ENCODE measurements at places on chromosomes 2 and 18.

GRCh38 chr2:111196435-111196834 lies 75.7 kb downstream of the BCL2L11 start:
- DNase-seq = no peak

DNA sequence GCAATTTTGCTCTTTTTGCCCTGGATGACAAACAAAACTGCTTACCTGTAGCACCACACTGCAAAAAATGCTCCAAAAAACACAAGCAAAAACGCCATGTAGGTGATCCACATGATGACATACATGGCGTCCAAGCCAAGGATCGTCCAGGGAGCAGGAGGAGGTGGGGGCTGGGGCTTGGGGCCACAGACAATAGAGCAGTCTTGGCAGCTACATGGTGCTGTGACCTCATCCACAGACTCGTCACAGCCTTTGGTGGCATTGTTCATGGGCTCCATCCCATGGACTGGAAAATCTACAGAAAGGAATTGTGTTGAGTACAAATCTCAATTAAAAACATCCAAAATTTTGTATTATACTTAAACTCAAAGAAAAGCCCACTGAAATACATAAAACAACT lies 26.1 kb downstream of the NPC1 start:
- no peak for DNase-seq

GRCh38 chr18:36158266-36158867 lies 28.7 kb downstream of the ELP2 start:
- DNase-seq = no peak

- no peak for DNase-seq
Measured at GRCh38 chr2:236959876-236960275, 125.8 kb upstream of the COPS8 start.

GRCh38 chr2:68789603-68790002 lies 55.0 kb downstream of the ARHGAP25 start:
- no peak for DNase-seq

DNA sequence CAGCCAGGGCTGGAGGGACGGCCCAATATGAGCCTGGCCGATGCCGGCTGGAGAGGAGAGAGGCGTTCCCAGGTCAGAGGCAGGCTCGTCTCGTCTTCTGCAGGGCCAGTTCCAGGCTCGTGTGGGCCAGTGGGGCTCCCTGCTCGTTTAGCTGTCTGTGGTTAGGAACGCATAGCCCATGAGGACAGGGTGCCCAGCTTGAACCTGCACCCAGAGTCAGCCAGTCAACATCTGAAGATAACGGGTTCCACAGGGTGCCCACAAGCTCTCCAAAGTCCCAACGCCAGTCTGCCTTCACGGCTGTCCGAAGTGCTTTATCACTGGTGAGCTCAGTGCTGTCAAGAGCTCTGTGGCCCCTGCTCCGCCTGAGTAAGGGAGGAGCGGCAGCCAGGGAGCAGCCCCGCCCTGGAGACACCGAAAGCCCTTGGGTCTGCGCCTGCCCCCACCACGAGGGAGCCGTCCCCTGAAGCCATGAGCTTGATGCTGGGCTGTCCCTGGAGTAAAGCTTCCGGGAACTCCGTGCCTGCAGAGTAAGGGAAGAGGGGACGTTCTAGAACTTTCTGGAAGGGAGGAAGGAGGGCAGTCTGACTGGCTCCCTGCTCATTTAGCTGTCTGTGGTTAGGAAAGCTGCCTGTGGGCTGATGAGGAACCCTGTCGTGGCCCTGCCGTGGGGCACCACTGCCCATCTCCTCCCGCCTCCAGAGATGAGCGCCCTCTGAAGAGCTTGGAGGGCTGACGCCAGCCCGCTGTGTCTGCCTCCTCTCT lies 2.7 kb upstream of the HSBP1L1 start:
- DNase-seq = no peak

DNA sequence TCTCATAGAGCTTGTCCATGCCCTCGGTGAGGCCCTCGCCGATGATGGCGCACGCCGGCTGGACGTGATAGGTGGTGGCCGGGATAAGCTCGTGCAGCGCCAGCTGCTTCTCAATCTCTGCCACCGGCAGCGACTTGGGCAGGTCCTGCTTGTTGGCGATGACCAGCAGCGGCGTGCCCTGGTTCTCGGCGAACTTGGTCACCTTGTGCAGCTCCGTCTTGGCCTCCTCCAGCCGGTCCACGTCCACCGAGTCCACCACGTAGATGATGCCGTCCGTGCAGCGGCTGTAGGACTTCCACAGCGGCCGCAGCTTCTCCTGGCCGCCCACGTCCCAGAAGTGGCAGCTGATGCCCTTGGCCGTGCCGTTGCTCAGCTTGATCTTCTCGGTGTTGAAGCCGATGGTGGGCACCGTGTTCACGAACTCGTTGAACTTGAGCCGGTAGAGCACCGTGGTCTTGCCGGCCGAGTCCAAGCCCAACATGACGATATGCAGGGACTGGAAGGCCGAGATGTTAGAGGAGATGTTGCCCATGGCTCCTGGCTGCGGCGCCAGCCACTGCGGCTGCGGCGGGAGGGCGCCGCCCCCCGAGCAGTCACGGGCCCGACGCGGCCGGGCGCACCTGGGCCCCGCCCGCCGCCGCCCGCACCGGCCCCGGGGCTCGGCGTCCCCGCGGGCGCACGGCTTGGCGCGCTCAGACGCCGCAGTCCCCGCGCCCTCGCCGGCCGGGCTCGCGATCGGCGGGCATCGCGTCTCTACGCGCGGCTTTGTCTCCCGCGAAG lies 636 bp downstream of the ARL4C start:
- DNase-seq = no peak

- no peak for DNase-seq
Measured at GRCh38 chr2:95068256-95068655, 42.7 kb downstream of the MAL start.

DNA sequence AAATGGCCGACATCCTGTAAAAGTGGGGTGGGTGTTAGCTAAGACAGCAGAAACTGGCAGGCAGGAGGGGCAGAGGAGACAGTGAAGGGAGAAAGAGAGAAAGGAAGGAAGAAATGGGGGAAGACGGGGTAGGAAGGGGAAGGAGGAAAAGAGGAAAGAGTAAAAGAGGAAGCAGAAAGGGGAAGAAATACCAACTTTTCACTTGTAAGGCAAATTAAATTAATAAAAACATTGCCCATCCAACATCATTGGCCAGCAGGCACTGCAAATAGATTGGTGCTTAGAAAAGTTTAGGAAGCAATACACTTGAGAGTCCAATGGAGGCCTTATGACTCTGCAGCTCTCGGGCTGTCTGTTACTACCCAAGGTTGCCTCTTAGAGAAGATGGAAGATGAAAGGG lies 116.7 kb downstream of the TNS1 start:
- DNase-seq = no peak

- peak; percentile 89 for DNase-seq
Measured at GRCh38 chr2:85561280-85562212, at the start of gene GGCX. TSS of gene GGCX (minus strand) at chr2:85561493. CDS start at chr2:85561428, 65 bp downstream.

- DNase-seq = no peak
Measured at GRCh38 chr18:12233378-12233777, 20.8 kb upstream of the CIDEA start.

DNA sequence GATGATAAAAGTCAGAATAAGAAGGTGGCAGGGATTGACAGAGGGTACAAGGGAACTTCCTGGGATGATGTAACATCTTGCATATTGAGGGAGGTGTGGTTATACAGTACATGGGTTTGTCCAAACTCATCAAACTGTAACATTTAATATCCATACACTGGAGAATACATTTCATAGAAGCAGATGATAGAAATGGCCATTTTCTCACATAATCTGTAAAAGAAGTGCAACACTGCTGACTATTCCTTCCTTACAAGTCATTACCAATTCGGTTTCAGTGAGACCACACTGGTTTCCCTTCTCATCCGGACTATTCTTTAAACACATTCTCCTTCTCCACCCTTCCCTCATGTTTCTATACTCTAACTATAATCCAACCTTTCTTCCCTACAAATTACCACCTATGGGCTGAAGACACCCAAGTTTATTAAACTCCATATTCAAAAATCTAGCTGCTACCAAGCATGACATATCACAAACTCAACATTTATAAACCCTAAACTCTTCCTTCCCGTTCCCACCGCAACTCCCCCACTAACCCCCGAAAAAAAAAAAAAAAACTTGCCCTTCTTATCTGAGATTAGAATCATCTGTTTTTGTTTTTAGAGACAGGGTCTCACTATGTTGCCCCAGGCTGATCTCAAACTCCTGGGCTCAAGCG lies 1.6 kb downstream of the COX7A2L start:
- DNase-seq = no peak

DNA sequence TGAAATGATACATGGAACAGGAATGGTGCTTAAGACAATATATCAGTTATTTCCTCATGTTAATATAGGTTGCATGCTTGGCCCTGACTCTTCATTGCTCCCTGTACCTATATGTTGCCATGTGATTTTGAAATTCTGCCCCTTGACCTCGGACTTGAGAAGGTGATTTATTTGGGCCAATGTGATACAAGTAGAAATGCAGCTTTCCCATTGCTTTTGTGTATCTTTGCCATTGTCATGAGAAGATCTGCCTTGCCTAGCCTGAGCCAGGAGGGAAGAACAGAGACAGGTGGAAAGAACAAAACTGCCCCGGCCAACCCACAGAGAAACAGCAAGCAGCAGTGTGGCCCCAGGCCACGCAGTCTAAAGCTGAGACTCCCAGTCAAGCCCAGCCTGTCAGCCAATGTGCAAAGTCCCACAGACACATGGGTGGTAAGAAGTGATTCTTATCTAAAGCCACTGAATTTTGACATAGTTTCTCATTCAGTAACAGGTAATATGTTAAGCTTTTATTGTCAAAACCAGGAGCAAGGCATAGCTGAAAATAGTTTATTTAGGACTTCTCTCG lies 245.7 kb upstream of the RND3 start:
- DNase-seq = no peak

- no peak for DNase-seq
Measured at GRCh38 chr2:11532416-11533055, 1.3 kb upstream of the GREB1 start.

DNA sequence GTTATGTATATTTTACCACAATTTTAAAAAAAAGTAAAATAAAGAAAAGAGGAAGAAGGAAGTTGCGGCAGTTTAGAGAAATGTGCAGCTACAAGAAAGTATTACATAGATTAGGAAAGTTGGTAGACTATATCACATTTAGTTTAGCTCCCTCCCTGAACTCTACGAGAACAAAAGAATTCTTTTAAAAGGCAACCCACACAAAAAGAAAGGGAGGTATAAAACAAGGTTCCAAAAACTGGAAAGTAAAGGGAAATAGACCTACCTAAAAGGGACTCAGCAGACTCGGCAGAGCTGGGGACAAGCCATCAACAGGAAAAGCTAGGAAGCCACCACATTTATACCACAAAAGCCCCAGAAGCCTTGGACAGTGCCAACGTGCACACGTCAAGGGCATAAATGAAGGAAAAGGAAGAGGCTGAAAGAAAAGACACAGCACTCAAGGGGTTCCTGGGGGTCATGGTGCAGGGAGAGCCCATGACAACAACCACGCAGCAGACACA lies 9.1 kb downstream of the TMEM127 start:
- no peak for DNase-seq

All from stimulated activated CD4-positive, alpha-beta T cell treated with anti-CD3 and anti-CD28 coated beads, TNF-alpha, amount 100 ng/mL, for 1 hour (primary cell).